ENCODE measurements at places on chromosomes 5 and 9.

DNA sequence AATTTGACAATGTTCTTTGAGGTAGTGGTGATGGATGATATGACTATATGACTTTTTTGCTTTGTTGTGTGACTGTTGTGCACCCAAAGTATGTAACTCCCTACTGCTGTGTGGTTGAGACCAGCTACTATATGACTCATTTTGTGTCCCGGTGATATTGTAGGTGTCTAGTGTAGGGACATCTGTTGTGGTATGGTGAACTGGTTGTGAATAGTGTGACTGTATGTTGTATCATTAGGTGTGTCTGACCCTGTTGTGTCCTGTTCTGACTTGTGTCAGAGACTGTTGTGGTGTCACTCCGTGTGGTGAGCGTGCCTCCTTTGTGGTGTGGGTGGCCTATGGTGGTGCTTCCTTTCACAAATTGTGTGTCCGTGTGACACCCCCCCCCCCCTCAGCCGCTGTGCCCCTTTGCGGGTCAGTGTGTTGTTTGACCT, 11.2 kb upstream of the CXXC5 start:
- DNase-seq: no peak

- no peak for DNase-seq
These were observed 89.4 kb downstream of the OTULIN start for GRCh38 chr5:14753947-14754346.

DNA sequence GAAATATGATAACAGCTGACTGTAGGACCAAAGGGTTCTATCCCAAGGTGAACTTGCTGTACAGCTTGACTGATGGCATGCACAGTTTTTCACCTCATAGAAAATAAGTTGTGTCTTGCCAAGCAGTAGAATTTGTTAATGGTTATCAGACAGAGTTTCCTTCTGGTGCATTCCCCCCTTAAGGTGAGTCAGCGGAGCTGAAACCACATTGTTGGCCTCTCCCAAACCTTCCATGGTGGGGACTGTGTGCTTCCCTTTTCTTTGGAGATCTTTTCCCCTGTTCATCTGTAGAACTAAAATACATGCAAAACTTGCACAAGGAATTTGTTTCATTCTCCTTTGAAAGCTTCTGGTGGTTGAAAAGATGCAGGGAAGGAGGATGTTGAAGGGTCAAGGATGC, 179.8 kb downstream of the FGF1 start:
- DNase-seq: no peak

GRCh38 chr9:123493627-123494026, 137.6 kb downstream of the CRB2 start:
- DNase-seq: no peak

- no peak for DNase-seq
These were observed 32.9 kb upstream of the CEP72 start for GRCh38 chr5:579211-579610.

- no peak for DNase-seq
These were observed 2.5 kb downstream of the KIAA1958 start for GRCh38 chr9:112489039-112489546.

DNA sequence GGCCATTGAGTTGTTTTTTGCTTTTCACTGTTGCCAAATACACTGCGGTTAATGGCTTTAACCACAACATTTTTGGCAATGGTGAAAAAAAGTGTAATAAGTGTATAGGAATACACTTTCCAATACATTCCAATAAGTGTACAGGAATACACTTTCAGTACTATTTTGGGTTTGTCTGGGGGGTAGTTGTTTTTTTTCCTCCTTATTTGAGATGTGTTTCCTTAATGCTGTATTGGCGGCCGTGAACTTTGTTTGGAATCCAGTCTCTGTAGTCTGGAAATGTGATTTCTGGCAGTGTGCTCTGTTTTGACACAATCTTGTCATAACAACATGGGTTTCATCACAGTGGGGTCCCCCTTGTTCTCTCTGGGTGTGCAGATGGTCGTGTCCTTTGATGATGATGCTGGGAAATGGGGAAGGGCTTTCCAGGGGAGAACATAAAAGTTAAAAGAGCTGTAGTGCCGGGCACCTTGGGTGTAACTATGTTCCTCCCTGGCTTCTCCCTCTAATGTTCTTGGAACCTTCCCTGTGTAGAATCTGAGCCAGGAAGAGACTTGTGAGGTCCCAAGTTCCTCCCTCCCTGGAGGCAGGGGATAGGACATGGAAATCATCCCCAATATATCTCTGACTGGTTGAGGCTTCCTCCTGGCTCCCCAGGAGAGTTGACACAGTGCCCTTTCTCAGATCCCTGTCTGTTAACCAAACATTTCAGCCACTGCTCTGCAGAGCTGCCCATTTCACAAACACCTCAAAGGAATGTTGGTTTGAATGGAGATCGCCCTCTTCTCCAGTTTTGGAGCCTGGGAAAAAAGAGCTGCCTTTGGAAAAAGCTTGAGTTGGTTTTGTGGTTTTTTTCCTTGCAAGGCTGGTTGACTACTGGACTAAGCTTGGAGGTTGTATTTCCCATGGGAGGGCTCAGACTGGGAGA, 44.8 kb downstream of the RCL1 start:
- no peak for DNase-seq

DNA sequence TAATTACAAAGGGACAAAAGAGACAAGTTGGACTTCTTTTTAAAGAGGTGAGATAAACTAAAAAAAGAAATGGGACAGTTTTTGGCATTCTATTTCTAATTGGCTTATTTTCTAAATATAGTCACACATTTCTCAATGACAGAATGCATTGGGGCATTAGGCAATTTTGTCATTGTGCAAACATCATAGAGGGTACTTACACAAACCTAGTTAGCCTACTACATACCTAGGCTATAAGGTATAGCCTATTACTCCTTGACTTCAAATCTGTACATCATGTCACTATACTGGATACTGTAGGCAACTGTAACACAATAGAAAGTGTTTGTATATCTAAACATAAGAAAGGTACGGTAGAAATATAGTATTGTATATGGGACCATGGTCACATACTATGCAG, 56.1 kb downstream of the LSM11 start:
- no peak for DNase-seq

DNA sequence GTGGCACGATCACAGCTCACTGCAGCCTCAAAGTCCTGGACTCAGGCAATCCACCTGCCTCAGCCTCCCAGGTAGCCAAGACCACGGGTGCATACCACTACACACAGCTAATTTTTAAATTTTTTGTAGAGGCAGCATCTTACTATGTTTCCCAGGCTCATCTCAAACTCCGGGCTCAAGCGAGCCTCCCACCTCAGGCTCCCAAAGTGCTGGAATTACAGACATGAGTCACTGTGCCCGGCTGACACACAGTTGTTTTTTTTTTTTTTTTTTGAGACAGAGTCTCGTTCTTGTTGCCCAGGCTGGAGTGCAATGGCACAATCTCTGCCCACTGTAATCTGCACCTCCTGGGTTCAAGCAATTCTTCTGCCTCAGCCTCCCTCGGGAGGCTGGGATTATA, 70.1 kb upstream of the CNOT6 start:
- no peak for DNase-seq

GRCh38 chr9:27165068-27165467, 56.0 kb downstream of the TEK start:
- no peak for DNase-seq

- peak; percentile 44 for DNase-seq
These were observed 70.6 kb downstream of the IQGAP2 start for GRCh38 chr5:76473661-76474060.

DNA sequence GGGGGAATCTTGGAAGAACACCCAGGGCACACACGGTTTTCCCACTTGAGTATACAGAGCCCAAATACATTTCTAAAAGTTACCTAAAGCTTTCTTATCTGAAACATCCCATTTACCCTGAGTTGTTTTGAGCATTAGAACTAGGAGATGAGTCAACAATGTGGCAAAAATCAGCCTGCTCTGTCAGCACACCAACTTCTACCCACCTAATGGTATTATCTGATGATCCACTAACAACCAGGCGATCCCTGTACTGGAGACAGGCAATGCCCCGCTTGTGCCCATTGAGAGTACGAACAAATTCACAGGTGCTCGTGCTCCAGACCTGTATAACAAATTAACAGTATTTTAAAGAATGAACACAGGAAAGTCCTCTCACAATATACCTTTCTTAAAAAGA, 87.0 kb downstream of the SMIM23 start:
- no peak for DNase-seq

GRCh38 chr5:56607551-56607950, 207.8 kb upstream of the MAP3K1 start:
- DNase-seq: no peak

DNA sequence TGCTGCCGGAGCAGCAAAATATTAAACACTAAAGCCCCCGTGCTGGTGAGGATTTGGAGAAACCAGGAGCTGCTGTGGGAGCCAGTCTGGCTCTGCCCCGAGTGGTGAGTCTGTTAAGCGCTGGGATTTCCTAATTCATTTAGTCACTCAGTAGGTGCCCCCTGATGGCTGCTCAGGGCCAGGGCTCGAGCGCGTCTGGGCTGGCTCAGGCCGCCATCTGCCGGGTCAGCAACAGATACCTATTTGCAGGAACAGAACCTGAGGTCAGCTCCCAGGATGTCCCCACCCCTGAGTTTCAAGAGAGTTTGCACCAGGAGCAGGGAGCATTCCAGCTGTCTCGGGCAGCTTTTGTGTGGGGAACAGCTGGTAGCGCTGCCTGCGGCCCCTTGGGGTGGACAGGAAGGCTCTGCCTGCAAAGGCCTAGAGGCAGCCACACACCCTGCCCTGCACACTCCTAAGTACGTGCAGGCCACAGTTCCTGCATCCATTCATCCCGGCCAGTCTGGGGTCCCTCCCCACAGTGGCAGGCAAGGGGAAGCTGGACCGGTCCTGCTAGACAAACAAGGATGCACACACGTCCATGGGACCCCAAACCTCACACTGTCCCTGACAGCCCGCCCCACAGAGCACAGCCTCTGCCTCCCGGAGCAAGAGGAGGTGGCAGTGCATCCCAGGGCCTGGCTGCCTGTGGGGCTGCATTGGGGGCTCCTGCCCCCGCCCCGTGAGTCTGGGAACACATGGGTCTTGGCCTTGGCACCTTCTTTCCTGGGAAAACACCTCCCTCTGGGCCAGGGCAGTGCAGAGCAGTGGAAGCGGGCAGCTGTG, 83.7 kb downstream of the ADAMTS2 start:
- DNase-seq: no peak

- no peak for DNase-seq
These were observed 616.6 kb downstream of the GABRG2 start for GRCh38 chr5:162684145-162684544.

- DNase-seq: no peak
These were observed 72.0 kb upstream of the CTSL start for GRCh38 chr9:87653941-87654340.

GRCh38 chr5:61450493-61451279, 118.6 kb downstream of the ZSWIM6 start:
- DNase-seq: no peak

DNA sequence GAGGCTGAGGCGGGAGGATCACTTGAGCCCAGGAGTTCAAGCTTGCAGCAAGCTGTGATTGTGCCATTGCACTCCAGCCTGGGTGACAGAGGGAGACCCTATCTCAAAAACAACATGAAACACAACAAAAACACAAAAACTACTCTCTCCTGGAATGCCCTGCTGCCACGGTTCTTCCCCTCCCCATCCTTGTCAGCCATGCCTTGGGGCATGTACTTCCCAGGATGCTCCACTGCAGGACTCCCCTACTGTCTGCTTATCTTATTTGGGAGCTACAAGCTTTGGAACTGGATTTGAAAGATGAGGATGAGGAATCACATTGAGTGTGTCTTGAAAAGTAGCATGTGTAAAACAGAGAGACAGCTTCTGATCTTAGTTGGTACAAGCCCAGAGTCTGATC, 40.1 kb upstream of the KIAA1958 start:
- no peak for DNase-seq

GRCh38 chr9:16112116-16112515, 559.3 kb downstream of the CCDC171 start:
- DNase-seq: no peak

DNA sequence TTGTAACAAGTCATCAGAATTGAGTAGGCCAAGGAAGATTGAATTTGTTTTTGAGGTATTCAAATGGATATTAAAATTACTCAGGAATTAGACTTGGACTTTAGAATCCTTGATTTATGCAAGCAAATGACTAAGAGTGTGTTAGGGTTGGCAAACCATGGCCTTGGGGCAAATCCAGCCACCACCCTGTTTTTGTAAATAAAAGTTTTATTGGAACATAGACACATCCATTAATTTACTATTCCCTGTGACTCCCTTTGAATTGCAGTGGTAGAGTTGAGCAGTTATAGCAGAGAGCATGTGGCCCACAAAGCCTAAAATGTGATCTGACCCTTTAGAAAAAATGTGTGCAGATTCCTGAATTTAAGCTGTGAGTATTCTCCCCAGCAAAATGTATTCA, 115.6 kb downstream of the WDR70 start:
- DNase-seq: no peak

- DNase-seq: no peak
These were observed 18.6 kb downstream of the JAKMIP2 start for GRCh38 chr5:147763791-147764525.

GRCh38 chr5:132211787-132212186, 15.9 kb downstream of the P4HA2 start:
- no peak for DNase-seq

DNA sequence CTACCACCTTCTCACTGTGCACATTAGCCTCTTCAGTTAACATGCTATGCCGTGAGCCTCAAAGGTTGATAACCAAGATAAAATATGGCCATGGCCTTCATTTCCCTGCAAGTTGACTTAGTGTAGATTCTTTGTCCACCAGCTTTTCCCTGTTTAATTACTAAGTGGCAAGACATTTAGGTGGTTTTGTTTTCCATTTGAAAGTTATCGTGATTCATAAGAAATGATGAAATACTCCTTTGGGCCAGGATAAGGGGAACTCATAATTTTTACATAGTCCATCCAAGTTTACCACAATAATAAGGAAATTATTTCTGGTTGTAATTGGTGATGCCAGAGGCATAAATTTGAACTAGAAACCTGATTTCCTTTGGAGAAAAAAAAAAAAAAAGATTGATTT, 609.6 kb downstream of the TAF11L14 start:
- no peak for DNase-seq

DNA sequence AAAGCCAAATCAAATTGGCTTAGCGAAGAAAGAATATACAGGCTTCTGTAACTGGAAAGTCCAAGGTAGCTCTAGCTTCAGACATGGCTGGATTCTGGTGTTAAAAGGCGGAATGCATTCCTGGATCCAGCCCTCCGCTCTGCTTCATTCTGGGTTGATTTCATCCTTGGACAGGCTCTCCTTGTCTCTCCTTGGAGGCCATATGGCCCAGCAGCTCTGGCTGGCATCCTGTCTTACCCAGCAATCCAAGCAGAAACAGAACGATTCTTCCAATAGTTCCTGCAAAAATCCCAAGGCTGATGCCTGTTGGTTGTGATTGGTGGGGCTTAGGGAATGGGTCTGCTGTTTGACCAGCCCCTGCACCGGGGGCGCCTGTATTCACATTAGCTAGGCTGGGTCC, 37.0 kb upstream of the SAP30L start:
- no peak for DNase-seq

- no peak for DNase-seq
These were observed 74.3 kb downstream of the SEC61B start for GRCh38 chr9:99296291-99296951.

- DNase-seq: no peak
These were observed 80.0 kb downstream of the SEMA4D start for GRCh38 chr9:89417832-89418473.

GRCh38 chr9:99026956-99027298, 78.0 kb upstream of the TGFBR1 start:
- DNase-seq: no peak

Measured in activated T-helper 1 cell treated with anti-CD3 and anti-CD28 coated beads, Interleukin-2, amount 50 U/mL, for 16 hours (primary cell).